ENCODE measurements at places on chromosomes 1 and 21.

- DNase-seq: no peak
Observed at GRCh38 chr21:25636727-25637126, 2.3 kb upstream of the JAM2 start.

GRCh38 chr1:156560585-156561163, 11.7 kb downstream of the IQGAP3 start:
- DNase-seq: no peak

- DNase-seq: peak; percentile 29
Observed at GRCh38 chr1:89525169-89525855, 683 bp downstream of the LRRC8B start.

DNA sequence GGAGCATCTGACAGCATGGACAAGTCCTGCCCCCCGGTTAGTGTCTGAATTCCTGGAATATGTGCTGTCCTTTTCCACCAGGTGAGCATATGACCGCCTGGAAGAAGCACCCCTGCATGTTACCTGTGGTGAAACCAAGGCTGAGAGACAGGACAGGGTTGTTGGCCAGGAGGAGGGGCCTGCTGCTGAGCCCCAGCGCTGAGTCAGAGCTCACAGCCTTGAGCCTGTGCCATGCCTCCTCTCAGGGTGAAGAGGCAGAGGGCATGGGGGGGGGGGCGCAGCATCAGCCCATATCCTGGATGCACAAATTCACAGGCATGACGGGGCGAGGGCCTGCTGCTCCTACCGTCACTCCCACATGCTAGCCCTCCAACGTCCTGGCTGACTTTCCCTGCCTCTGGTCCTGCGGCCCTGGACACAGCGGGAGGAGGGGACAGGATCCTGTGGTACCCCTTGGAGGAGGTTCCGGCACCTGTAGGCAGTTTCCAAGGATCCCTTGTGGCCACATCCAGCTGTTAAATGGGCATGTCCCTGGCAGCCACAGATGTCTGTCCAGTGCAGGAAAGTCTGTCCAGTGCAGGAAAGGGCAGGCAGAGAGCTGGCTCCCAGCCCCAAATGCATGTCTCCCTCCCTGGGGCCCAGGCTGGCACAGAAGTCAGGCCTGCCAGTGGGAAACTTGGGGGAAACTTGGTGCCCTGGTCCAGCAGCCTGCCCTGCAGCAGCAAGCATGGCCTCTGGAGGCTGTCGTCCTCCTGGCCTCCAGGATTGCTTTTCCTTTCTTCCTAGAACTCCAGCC, 23.9 kb downstream of the TTC34 start:
- no peak for DNase-seq

DNA sequence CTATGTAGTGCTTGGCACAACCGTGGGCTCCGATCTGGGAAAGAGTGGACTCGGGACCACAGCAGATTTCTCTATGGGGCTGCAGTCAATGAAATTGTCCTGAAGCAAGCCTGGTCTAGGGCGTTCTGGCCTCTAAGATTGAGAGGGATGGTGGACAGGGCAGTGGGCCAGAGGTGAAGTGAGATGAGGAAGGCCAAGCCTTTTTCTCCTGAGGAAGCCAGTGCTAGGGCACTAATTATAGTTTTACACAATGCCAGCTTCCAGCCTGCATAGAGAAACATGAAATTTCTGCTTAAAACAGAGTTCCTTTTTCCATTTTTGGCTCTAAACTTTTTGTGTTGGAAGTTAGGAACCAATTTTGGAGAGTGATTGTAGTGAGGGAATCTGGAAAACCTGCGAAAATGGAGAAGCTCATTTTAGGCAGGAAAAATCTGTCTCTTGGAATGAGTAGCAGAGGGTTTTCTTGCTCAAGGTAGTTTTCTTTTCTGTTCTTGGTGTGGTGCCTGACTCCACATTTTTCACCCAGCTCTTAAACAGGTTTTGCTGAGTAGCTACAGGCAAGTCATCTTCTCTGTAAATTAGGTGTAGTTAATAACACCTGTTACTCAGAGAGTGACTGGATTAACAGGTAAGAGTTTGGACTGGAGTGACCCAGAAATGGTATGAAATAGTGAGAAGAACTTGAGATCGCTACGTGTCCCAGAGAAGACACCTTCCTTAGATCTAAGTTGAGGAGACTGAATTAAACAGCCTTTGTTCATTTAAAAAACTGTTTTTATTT, 22.1 kb downstream of the UCK2 start:
- no peak for DNase-seq

GRCh38 chr1:247434005-247434404, 18.0 kb downstream of the NLRP3 start:
- DNase-seq: no peak

GRCh38 chr1:110227774-110228173, 17.7 kb downstream of the KCNC4 start:
- DNase-seq: no peak

DNA sequence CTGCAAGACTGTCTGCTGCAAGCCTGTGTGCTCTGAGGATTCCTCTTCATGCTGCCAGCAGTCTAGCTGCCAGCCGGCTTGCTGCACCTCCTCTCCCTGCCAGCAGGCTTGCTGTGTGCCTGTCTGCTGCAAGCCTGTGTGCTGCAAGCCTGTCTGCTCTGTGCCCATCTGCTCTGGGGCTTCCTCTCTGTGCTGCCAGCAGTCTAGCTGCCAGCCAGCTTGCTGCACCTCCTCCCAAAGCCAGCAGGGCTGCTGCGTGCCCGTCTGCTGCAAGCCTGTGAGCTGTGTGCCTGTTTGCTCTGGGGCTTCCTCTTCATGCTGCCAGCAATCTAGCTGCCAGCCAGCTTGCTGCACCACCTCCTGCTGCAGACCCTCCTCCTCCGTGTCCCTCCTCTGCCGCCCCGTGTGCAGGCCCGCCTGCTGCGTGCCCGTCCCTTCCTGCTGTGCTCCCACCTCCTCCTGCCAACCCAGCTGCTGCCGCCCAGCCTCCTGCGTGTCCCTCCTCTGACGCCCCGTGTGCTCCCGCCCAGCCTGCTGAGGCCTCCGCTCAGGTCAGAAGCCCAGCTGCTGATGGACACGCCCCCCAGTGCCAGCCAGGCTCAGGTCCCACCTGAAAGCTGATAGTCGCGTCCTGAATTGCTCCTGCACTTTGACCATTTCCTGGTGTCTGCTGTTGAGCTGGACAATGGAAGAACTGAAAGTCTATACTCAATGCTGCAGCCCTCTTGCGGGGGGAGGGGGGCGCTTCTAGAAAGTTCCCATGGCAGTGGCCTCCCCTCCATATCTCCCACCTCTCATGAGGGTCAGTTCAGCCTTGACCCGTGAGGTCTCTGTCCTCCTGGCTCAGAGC, 1.2 kb downstream of the KRTAP10-4 start:
- DNase-seq: no peak

- no peak for DNase-seq
Observed at GRCh38 chr1:7938070-7938469, 2.6 kb downstream of the TNFRSF9 start.

DNA sequence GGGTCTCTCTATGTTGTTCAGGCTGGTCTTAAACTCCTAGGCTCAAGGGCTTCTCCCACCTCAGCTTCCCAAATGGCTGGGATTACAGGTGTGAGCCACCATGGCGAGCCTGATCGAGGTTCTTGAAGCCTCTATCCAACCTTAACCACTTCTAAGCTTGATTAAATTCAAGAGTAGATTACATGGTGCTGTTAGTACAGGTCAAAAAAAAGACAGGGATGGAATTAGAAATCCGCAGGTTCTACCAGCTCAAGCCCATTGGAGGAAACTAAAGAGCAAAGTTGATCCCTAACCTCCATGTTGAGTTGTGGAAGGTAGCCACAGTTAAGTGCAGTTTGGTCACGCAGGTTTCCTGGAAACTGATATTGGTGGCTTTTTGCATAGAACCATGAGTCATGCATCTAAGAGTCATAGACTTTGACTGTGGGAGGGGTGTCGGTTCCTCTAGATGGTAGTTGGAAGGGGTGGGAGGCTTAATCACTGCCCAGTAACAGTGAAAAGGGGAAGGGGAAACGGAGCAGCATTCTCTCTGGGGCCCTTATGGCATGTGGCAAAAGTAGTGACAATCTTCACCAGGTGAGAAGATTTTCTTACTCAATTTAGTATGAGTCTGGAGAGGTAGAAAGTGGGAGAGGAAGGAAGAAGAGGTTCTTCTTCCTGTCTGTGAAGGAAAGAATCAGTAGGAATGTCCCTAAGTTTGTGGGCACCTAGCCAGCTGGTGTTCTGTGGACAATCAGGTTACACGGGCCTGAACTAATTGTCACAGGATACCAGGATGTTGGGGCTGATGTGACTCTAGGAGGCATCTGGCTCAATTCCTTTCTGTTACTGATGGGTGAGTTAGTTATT, 7.0 kb downstream of the CD53 start:
- DNase-seq: no peak

DNA sequence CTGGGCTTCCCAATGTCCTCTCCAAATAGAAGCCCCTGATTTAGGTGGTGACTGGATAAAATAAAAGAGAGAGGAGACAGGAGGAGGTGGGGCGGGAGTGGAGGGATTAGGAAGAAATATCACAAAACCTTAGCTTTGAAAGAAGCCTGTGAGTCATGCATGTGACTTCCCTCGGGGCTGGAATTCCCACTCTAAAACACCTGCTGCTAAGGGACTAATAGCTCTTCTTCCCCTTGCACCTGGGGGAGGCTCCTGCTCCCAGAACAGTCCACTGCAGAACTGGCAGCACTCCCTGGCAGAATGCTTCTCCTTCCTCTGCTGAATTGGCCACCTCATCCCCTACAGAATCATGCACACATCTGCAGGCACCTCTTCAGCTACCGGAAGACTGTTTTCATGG, 207.2 kb downstream of the ATG4C start:
- DNase-seq: no peak

DNA sequence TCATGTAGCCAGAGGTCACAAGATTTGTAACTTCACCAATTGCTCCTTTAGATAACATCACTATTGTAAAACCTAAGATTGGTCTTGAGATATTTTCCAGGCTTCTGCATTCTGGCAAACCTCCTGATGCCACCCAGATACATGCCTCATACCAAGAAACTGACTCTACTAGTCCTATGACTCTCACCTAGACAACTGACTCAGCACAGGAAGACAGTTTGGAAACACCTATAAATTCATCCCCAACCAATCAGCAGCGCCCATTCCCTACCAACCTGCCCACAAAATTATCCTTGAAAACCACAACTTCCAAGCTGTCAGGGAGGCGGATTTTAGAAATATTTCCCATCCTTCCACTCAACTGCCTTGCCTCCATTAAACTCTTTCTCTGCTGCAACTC, 2.6 kb downstream of the NME7 start:
- no peak for DNase-seq

DNA sequence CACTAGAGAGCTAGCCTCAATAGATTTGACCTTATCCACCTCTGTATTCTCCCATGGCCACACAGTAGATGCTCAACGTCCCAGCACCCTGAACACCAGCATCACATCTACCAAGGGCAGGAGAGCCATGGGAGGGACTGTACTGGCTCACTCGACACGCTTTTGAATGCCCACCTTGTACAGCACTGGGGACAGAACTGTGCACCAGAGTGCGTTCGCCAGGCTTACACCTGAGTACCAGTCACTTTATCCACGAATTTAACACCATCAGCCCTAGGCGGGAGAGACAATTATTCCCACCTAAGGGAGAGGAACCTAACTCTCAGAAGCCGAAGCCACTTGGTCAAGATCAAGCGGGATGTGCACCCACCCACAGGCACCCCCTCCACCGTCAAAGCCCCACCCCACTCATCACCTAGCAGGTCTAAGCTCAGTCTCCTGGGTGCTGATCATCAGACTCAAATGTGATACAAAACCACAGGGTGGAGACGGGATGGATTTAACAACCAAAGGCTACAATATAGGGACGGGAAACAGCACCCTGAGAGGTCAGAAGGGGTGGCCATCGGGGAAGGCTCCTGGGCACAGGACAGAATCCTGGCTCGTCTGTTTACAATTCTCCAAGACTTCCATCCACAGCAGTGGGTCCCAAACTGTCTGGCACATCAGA, 110.5 kb downstream of the GLIS1 start:
- DNase-seq: no peak

Data from DMS 273 treated with DMSO at 0.1 percent for 48 hours (cell line).